Nephron progenitor cell (in vitro differentiated cells): ENCODE measurements at places on chromosomes 11 and 22.

DNA sequence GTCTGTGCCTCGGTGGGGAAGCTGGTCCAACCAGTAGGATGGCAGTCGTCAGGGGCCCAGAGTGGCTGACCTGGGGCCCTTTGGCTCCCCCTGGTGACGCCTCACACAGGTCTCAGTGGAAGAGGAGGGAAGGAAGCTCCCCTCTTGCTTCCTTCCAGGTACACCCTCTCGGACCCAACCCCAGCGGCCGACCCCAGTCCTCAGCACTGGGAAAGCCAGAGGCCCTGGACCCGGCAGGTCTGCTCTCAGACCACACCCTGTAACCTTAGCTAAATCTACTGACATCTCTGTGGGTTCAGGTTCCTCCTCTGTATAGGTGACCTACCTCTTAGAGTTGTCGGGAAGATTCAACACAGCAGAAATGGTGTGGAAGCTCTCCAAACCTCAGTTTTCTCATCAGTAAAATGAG lies 3.4 kb upstream of the SCUBE1 start:
- DNase-seq: peak; percentile 79

- DNase-seq: no peak
Observed at GRCh38 chr11:5639953-5640352, 15.2 kb downstream of the TRIM34 start.

DNA sequence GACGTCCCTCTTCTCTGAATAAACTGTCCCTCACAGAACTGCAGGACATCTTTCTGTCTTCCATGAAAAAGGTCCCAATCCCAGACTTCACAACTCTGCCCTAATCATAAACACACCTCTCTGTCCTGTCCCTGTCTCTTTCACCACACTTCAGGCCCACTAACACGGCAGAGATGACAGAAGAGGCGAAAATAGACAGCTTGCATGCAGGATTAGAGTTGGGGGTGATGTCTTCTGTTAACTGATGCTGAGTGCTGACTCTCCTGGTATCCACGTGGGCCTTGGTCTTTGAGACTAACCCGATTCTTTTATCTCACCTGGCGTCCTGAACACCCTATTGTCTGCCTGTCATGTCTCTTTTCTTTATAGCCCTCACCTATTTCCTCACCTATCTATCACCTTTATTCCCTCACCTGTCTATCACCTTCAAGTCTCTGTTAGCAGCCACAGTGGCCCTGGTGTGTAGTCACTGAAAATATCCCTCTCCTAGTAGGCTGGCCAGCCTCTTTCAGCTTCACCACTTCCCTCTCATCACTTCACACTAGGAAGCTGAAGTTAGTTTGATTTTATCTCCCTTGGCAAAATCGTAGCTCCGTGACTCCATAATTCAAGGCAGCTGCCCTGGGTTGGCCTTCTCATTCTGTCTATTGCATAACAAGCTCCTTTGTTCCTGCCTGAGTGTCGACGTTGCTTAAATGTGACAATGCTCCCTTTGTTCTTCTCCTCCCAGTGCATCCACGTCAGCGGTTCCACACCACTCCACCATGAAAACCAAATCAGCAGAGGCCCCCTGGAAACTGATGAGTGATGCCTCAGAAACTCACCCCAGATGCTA lies 30.6 kb upstream of the DRD2 start:
- DNase-seq: no peak

DNA sequence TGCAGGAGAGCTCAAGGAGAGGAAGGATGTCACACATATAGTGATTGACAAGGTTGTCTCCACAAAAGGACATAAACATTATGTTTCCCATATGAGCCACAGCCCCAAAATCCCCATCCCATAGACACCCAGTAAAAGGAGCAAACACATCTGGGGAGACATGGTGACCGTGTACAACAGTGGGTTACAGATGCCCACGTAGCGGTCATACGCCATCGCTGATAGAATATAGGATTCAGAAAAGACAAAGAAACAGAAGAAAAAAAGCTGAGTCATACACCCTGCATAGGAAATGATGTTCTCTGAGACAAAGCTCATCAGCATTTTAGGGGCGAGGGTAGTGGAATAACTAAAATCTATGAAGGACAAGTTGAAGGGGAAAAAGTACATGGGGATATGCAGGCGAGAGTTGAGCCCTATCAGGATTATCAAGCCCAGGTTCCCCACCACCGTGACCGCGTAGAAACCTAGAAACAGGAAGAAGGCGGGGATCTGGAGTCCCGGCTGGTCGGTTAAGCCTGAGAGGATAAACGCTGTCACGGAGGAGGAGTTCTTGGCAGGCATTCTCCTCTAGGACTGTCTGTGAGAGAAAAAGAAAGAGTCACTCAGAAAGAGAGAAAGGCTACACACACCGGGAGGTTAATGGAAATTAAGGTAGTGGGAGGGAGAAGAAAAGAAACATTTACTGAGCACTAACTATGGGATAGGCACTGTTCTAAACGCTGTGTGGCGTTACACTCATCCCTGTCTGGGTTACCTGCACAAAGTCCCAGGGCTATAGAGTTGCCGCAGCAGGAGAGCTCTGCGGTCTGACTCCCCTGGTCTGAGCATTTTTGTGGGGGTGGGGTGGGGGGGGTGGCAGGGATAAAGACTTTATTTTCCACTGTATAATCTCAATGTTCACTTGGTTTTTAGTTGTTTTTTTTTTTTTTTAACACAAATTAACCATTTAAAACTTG lies 36.1 kb upstream of the OR8B8 start:
- peak; percentile 14 for DNase-seq

GRCh38 chr11:123284454-123284853 lies 89.4 kb upstream of the CLMP start:
- DNase-seq: no peak

DNA sequence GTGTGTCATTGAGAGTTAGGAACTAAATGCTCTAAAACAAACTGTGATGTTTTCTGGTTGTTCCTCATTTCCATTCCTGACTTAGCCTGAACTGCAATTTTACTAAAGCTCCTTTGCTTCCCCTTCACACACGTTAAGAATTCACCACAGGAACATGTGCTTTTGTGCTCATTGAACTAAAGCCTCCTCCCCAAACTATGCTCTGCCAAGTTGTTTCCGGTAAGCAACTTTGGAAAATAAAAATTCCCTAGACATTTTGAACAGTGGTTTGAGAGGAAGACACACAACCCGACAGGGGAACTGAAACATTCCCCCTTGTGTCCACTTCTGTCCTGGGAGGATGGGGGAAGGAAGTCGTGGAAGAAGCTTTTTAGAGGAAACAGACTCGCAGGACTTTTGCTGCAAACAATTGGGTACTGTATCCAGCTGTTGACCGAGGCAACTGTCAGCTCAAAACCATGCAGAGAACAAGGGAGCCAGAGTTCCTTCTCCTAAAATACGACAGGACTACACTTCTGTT lies 66.9 kb downstream of the GAB2 start:
- DNase-seq: no peak
